ENCODE measurements at places on chromosomes 16 and 17. TPM values are rescaled to one million over a fixed set of nuclear protein-coding genes. Genes with fewer than 3 reads are reported as not detected.

- no peak overlapping the region for H3K27ac ChIP-seq
- H3K27me3 ChIP-seq = no peaks in the 10 kb centered on the region
- H3K36me3 ChIP-seq = peaks cover 5% of the 10 kb centered on the region
- no peaks in the 10 kb centered on the region for H3K4me1 ChIP-seq
These were observed 30.9 kb upstream of the CLEC18B start for GRCh38 chr16:74451951-74452758.

- H3K36me3 ChIP-seq = no peaks in the 10 kb centered on the region
- peaks cover 20% of the 10 kb centered on the region for H3K4me1 ChIP-seq
- H3K27ac ChIP-seq = no peak overlapping the region
- H3K4me3 ChIP-seq = no peak overlapping the region
These were observed 3.8 kb upstream of the CD7 start for GRCh38 chr17:82320956-82321927.

DNA sequence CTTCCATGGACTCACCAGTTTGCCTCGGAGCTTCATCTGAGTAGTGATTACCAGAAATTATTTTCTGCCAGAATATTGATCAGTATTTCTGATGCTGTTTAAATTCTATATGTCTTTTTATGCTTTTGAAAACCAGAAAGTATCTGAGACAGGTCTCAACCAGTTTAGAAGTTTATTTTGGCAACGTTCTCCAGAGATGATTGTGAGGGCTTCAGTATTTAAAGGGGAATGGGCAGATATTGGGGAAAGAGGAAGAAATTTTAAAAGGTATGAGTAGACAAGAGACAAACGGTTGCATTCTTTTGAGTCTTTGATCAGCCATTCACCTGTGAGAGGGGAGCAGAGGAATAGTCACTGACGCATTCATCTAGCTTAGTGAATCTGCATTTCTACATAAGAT, 44.4 kb upstream of the ABCC11 start:
- peaks cover 35% of the 10 kb centered on the region for H3K36me3 ChIP-seq
- H3K4me1 ChIP-seq = no peaks in the 10 kb centered on the region
- H3K27ac ChIP-seq = no peak overlapping the region
- no peak for DNase-seq

DNA sequence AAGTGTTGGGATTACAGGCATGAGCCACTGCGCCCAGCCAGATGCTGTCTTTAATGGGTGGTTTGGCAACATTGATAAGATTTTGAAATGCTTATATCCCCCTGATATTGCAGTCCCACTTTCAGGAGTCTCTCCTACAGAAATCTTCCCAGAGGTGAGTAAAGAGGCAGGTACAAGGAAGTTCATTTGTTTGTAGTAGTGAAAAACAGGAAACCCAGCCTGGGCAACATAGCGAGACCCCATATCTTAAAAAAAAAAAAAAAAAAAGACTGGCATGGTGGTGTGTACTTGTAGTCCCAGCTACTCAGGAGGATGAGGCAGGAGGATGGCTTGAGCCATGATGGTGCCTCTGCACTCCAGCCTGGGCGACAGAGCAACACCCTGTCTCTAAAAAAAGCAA, 6.2 kb upstream of the NUPR1 start:
- no peaks in the 10 kb centered on the region for H3K27me3 ChIP-seq
- H3K27ac ChIP-seq = no peak overlapping the region
- no peak overlapping the region for H3K4me3 ChIP-seq
- H3K36me3 ChIP-seq = no peaks in the 10 kb centered on the region

DNA sequence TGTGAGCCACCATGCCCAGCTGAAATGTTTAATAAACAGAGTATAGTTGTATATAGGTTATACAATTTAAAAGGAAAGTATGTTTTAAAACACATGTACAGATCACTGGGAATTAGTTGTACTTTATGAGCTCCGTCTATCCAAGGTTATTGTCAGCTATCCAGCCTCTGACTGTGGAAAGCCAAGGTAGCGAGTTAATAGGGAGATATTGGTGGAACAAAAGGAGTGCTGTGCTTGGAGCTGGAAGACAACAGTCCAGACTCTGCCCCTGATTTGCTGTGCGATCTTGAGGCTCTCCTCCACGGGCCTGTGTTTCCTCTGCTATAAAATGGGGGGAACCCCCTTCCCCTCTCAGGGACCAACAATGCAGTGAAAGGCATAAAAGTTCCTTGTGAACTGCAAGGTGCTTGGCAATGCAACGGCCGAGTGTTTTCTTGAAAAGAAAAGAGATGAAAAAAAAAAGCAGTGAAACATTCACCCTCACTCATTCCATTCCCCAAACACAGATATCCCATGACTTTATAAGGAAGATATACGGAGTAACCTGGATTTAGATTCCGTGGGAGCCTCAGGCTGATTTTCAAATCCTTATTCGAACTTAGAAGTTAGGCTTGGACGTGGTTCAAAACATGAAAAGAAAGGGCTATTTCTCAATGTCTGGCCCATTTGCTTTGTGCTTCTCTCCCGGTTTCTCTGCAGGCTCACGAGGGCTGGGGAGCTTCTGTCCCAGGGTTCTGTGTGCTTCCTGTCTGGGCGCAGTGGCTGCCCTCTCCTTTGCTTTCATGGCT, 34.1 kb downstream of the CUEDC1 start:
- no peaks in the 10 kb centered on the region for H3K27me3 ChIP-seq
- DNase-seq = no peak
- H3K27ac ChIP-seq = no peak overlapping the region
- no peak overlapping the region for H3K4me3 ChIP-seq

DNA sequence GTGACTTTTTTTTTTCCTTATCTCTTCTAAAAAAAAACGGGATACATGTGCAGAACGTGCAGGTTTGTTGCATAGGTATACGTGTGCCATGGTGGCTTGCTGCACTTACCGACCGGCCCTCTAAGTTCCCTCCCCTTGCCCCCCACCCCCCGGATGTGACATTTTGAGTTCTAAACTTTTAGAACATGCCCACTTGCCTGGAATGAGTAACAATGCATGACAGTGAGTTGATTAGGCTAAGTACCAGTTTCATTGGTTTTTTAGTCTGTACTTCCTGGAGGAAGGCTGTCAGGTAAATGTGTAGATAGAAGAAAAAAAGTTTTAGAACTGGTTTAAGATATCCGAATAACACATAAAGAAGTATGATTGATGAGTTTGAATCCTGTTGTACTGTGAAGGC, 4.0 kb downstream of the BPTF start:
- H3K4me1 ChIP-seq = peaks cover 1% of the 10 kb centered on the region
- no peak for DNase-seq
- no peak overlapping the region for H3K27ac ChIP-seq

- DNase-seq = no peak
- H3K4me1 ChIP-seq = peaks cover 2% of the 10 kb centered on the region
- H3K4me3 ChIP-seq = no peak overlapping the region
These were observed 35.6 kb downstream of the FBXL20 start for GRCh38 chr17:39365872-39366271.

- no peak overlapping the region for H3K27ac ChIP-seq
- no peak for DNase-seq
- H3K4me1 ChIP-seq = no peaks in the 10 kb centered on the region
- H3K27me3 ChIP-seq = no peaks in the 10 kb centered on the region
These were observed 90.0 kb downstream of the ELAC2 start for GRCh38 chr17:12927541-12928425.

DNA sequence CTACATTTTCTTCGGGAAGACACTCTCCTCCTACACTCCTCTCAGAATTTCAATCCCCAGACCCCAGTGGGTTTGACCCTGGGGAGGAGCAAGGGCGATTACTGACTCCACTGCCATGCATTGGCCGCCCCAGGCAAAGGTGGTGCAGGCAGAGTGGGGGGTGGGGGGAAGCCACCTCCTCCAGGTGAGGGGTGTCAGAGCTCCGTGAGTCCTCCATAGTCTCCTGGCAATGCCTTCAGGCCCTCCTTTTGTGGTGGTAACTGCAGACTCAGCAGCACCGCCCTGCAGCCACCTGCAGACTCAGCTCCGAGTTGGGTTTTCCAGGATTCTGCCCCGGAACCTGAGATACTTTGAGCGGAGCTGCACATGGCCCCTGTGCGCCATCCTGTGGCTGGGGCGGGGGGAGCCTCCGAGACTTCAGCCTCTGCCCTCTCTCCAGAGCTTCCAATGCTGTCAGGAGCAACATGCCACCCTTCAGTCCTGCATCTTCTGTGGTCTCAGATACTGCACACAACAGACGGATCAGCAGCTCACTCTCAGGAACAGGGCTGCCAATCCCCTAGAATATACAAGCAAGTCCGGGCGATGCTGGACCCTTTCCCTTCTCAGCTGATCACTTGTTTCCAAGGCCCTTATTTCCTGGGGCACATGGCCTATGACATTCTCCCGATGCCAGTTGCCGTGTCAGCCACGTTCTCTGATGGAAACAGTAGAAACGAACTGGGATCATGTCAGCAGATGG, 2.4 kb upstream of the SLC47A2 start:
- peaks cover 3% of the 10 kb centered on the region for H3K4me1 ChIP-seq
- no peaks in the 10 kb centered on the region for H3K27me3 ChIP-seq
- no peaks in the 10 kb centered on the region for H3K36me3 ChIP-seq

- H3K36me3 ChIP-seq = no peaks in the 10 kb centered on the region
- H3K27ac ChIP-seq = no peak overlapping the region
- peaks cover 6% of the 10 kb centered on the region for H3K4me1 ChIP-seq
- no peak overlapping the region for H3K4me3 ChIP-seq
- H3K27me3 ChIP-seq = no peaks in the 10 kb centered on the region
These were observed 952.6 kb upstream of the SOX9 start for GRCh38 chr17:71168053-71168741.

DNA sequence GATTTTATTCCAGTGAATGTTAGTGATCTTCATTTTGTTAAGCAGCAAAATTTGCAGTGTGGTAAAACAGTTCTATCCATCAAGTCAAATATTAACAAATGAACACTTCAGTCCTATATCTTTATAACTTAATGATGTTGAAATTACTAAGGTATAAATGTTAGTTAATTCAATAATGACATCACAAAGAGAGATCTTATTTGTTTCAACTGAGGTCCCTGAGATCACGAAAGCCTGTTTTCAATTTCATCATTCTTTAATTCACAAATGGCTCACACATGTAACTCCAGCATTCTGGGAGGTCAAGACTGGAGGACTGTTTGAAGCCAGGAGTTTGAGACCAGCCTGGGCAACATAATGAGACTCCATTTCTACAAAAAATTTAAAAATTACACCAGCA, 13.9 kb downstream of the SMURF2 start:
- no peaks in the 10 kb centered on the region for H3K36me3 ChIP-seq
- no peak overlapping the region for H3K4me3 ChIP-seq
- peaks cover 3% of the 10 kb centered on the region for H3K4me1 ChIP-seq
- H3K27me3 ChIP-seq = no peaks in the 10 kb centered on the region
- H3K27ac ChIP-seq = no peak overlapping the region

GRCh38 chr17:77366558-77367245, 225.9 kb downstream of the SEC14L1 start:
- H3K27me3 ChIP-seq = no peaks in the 10 kb centered on the region
- H3K27ac ChIP-seq = no peak overlapping the region
- no peak for DNase-seq
- no peak overlapping the region for H3K4me3 ChIP-seq

- no peaks in the 10 kb centered on the region for H3K36me3 ChIP-seq
- no peak overlapping the region for H3K27ac ChIP-seq
- no peaks in the 10 kb centered on the region for H3K27me3 ChIP-seq
- DNase-seq = no peak
- H3K4me3 ChIP-seq = no peak overlapping the region
These were observed 1.0 kb downstream of the KRT13 start for GRCh38 chr17:41504246-41504977.

- no peak overlapping the region for H3K27ac ChIP-seq
- H3K4me3 ChIP-seq = no peak overlapping the region
- no peak for DNase-seq
- H3K4me1 ChIP-seq = no peaks in the 10 kb centered on the region
These were observed 37.6 kb downstream of the HS3ST4 start for GRCh38 chr16:25729188-25729915.

XYLT1 gene
- polyA plus RNA-seq = 0.27 TPM

NPIPA2 gene
- 0.17 TPM for polyA plus RNA-seq

NPIPB5 gene
- polyA plus RNA-seq = 48.3 TPM

SOST gene
- not detected for polyA plus RNA-seq

CFAP20 gene
- 30.6 TPM for polyA plus RNA-seq

TPPP3 gene
- polyA plus RNA-seq = 0.75 TPM

VAMP2 gene
- polyA plus RNA-seq = 25.9 TPM
